ENCODE measurements at places on chromosomes 7 and 10. TPM values are rescaled to one million over a fixed set of nuclear protein-coding genes. Genes with fewer than 3 reads are reported as not detected.

Gene SFTPA2
- total RNA-seq, result 2.2 TPM

Gene ACTR1A
- total RNA-seq, result 110 TPM

Gene OR9A2
- 4.4 TPM for total RNA-seq

Gene GJD4
- 0.75 TPM for total RNA-seq

Gene ACSM6
- total RNA-seq, result not detected

Gene SPDYE5
- not detected for total RNA-seq

Gene DNAJC12
- total RNA-seq, result 29.3 TPM

GRCh38 chr10:87615856-87616255 lies 43.8 kb upstream of the PAPSS2 start:
- no peak for DNase-seq

GRCh38 chr10:117551330-117552155 lies 9.0 kb downstream of the EMX2 start:
- DNase-seq, result no peak

GRCh38 chr10:43904301-43904700 lies 255.6 kb upstream of the ZNF32 start:
- no peak for DNase-seq

DNA sequence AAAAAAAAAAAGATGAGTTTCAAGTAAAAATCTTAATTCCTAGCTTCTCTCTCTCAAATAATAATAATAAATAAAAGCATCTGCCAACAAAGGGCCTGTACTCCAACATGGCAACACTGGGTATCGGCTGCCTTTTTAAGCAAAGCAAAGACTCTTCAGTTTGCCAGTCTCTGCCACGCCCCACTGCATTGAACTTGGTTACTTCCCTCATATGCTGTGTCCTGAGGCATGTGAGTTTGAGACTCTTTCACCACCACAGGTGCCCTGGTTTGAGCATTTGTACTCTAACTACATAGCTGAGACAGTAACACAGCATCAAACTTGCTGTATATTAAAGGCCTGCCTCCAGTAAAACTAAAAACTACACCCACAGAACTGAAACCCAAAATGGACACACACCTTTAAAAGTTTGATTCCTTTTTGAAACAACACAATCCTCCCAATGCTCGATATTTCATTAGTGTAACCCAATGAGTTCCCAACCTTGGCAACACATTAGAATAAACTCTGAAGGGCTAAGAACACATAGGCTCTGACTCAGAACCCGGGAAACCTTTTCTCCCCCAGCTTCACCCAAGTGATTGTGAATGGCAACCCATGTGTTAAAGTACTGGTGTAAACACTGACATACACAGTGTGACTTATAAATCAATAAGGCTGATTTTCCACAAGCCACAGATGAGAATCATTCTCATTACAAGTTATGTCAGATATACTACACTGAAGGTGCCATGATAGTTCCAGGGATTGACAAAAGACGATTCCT lies 12.0 kb downstream of the JAZF1 start:
- DNase-seq, result no peak

GRCh38 chr7:51640841-51641240 lies 324.2 kb upstream of the COBL start:
- DNase-seq, result no peak

DNA sequence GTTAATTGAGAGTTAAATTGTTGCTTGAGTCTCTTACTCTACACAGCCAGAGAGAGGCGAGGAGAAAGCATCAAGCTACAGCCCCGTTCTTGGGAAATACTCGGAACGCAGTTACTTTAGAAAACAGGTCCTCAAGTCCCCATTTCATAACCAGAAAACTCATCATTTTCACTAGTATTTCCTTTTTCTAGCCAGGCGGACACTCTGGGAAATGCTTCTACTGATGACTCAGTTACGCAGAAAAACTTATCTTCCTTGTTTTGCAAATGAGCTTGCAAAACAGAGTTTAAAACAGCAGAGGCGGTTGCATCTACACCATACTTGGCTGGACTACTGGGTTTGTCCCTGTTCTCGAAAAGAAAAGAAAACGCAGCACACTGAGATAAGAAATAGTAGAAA lies 111.4 kb upstream of the FGFR2 start:
- DNase-seq, result no peak

GRCh38 chr7:47669901-47670384 lies 88.0 kb upstream of the TNS3 start:
- DNase-seq, result no peak

- no peak for DNase-seq
Observed at GRCh38 chr7:47688311-47689100, 106.6 kb upstream of the TNS3 start.
